Stimulated activated CD8-positive, alpha-beta memory T cell treated with anti-CD3 and anti-CD28 coated beads, Interleukin-7, amount 100 ng/mL, for 4 hours (primary cell): ENCODE measurements at places on chromosomes 11 and 22.

GRCh38 chr11:91902312-91902711 is 322.3 kb upstream of the FAT3 start:
- no peak for DNase-seq

DNA sequence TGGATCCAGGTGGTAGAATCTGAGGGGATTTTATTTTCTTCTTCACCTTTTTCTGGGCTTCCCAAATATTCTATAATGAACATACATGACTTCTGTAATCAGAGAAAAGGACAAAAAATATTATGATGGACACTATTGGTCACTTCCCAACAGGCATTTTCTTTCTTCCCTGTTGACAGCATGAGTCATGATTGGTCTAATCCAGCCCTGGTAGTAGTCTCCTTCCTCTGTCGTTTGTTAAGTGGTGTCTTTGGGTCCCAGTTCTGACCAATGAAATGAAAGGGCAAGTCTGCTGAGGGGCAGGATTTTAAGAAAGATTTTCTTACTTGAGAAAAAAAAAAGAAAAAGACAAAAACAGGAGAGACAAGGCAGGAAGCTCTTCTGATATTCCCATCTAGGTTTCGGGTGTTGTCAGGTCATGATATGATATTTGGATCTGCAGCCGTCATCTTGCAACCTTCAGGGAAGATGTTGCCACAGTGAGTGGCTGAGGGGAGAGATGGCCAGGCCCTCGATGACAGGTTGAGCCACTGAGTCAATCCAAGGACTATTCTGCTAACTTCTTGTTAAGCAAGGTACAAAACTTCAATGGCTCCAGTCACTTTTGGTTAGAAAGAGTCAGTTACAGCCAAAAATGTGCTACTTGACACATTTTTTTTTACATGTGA is 23.3 kb upstream of the PLEKHB1 start:
- DNase-seq = no peak

- DNase-seq = no peak
Measured at GRCh38 chr11:36425561-36426081, 84.5 kb downstream of the TRAF6 start.

DNA sequence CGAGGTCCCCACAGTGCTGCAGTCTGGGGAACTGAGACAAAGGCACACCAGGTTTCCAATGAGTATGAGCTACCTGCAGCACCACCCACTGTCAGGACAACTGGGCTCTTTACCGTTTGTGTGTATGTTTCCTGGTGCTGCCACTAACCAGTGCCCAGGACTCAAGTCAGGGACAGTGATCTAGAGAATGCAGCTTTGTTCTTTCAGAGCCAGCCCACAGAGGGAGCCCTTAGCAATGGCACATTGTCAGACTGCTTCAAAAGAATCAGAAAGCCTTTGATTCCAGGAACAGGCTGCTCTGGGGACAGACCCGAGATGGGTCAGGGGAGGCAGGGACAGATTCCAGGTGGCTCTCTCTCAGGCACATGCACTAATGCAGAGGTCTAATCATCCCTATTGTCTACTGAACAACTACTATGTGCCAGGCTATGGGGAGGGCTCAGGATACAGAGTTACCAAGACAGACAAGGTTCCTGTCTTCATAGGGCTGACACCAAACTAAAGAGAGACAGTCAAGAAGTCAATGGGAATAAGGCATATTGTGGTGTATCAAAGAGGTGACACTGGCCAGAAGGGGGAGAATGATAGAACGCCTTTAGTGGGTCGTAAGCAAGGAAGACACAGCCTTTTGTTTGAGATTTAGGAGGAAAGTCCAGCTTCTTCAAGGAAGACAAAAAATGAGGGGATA is 103.7 kb downstream of the VPREB1 start:
- no peak for DNase-seq

DNA sequence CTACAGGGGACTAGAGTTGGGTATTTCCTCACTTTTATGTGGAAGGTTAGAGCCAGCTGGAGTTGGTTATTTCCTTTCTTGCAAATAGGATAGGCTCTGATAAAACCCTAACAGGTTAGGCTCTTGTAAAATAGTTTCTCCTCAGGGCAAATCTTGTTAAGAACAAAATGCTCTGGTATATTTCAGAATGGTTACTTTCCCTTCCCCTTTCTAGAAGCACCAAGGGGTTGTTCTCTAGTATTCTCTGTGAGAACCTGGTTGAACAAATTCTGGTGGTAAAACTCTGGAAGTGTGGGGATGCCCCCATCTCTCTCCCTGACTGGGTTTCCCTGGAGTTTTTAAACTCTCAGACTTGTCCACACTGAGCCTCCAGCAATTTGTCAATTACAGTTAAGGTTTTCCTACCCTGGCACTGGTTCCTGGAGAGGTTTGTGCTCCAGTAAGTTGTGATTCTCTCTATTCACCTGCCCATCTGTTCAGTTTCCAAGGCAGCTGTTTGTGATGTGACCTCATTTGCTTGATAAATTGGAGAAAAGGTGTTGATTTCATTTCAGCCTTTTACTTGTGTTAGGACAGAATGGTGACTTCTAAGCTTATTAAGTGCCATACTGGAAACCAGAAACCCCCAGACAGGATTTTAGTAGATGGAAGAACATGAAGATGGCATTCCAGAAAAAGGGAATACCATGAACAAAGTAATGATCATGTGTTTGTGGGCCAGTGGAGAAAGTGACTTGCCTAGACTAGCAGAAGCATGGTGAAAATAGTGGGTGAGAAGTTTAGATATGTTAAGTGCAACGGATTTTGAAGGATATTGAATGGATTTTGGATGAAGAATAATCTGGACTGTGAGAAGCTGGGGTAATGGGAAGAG is 64.6 kb downstream of the EXT2 start:
- no peak for DNase-seq

DNA sequence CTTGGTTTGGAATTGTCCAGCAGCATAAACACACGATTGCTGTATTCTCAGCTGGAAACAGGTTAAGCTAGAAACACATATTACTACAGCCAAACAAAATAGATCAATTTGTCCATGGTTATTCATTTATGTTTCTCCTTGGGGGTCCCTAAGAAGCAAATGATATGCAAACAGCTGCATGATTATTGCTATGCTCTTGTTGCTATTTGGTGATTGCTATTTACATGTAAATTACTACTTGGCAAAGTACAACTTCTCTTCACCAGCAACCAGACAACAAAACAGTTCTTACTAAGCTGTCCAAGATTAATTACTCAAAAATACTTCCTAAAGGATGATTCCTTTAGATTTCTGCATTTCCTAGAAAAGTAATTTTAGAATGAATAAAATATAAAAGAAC is 567.9 kb upstream of the ARHGAP42 start:
- no peak for DNase-seq

GRCh38 chr11:10813945-10814344 is 5.2 kb upstream of the EIF4G2 start:
- no peak for DNase-seq

GRCh38 chr11:61258546-61258945 is 17.6 kb downstream of the PGA5 start:
- DNase-seq = no peak

GRCh38 chr11:32510039-32510438 is 73.6 kb upstream of the EIF3M start:
- DNase-seq = no peak

DNA sequence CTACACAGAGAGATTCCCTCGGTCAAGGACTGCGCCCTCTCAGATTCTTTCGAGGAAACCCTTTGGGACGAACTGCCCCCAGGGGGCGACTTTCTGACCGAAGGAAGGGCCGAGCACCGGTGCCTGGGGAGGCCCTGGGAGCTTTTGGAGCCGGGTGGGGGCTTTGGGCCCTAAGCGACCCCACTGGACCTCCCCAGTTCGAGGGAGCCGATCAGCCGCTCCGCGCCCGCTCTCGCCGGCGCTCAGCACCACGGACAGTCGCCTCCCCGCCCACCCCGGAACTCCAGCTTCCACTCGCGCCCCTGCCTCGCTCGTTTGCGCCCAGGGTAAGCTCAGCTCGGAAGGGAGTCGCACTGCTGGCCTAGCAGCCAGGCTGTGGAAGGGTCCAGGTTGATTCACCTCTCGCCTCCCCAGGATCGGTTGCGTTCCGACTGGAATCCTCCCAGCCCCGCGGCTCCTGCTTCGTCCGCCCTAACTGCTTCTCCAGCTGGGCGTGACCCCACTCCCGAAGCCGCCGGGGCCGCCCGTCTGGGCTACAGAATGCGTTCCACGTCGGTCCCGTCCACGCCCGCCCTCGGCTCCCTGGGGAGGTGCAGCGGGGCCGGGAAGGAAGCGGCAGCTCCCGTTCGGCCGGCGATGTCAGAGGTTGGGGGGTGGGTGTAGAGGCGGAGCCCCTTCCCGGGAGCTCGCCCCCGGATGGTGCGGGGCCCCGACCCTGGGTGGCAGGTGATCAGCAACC is 428 bp downstream of the SCN3B start:
- no peak for DNase-seq

GRCh38 chr22:48713272-48714205 is 1114.1 kb downstream of the BRD1 start:
- DNase-seq = no peak

GRCh38 chr11:2750682-2751522 is 51.1 kb upstream of the KCNQ1OT1 start:
- no peak for DNase-seq

DNA sequence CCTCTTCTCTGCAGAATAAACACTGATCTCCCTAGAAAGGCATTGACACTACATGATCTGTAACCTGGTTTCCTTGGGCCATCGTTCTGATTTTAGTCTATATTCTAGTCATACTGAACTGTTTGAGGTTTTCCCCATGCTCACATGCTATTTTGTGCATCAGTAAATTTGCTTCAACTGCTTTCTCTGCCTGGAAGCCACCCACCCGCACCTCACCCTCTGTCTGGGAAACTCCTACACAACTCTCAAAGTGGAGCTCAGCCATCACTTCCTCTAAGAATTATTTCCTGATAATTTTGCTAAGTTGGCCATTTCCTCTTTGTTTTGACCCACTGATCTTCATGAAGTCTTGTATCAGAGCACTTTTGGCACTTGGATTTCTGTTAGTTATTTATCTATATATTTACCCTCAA is 36.1 kb downstream of the MMP20 start:
- DNase-seq = no peak

DNA sequence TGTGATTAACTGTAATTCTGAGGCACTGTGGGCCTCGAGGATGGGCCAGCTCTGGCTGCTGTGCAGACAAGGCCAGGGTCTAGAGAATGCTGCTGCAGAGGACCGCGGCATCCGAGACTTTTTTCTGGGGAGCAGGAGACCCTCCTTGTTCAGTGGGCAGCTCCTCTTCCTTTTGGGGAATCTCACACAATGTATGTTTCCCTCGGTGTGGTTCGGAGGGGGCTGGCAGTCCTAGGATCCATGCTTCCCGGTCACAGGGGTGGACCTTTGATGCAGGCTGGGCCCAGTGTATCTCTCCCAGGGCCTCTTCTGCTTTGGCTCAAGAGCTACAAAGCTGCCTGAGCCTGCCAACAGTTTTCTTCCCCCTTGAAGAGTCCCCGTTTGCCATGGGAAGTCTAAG is 31.5 kb downstream of the MYEOV start:
- DNase-seq = no peak

DNA sequence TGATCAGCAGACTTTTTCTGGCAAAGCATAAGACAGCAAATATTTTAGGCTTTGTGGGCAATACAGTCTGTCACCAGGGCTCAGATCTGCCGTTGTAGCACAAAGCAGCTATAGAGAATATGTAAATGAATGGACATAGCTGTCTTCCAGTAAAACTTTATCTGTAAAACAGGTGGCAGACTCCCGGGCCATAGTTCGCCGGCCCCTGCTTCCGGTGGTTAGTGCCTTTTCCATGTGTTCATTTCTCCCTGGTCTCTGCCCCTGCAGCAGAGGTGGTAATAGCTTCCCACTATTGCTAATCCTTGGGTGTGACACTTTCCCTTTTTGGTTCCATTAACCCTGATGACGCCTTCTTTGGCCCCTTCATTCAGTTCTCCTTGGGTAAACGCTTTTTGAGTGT is 93.7 kb upstream of the LDLRAD3 start:
- DNase-seq = no peak

GRCh38 chr11:73972187-73972586 is 10.5 kb downstream of the UCP2 start:
- DNase-seq = no peak

- DNase-seq = no peak
Measured at GRCh38 chr11:111449696-111450479, 62.3 kb downstream of the BTG4 start.

DNA sequence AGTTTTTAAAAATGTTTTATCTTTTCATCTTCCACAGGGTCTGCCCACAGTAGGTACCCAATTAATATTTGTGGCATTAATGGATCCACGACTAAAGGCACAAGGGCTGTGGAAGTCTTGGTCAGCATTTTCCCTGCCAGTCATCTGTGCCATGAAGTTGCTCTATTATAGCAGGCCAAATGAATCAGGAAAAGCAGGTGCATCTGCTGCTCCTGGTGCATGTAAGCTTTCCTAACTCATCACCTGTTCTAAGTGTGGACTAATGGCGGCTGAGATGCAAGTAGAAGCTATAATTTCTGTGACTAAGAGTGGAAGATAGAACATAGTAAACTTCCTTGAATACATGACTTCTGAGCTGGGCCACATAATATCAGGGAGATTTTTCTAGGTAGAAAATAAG is 182.5 kb upstream of the TENM4 start:
- DNase-seq = no peak

- DNase-seq = no peak
Measured at GRCh38 chr11:70341881-70342429, 56.4 kb upstream of the CTTN start.

- DNase-seq = no peak
Measured at GRCh38 chr11:35166369-35167360, 27.7 kb downstream of the CD44 start.

- no peak for DNase-seq
Measured at GRCh38 chr11:120565466-120566155, 54.1 kb downstream of the GRIK4 start.

DNA sequence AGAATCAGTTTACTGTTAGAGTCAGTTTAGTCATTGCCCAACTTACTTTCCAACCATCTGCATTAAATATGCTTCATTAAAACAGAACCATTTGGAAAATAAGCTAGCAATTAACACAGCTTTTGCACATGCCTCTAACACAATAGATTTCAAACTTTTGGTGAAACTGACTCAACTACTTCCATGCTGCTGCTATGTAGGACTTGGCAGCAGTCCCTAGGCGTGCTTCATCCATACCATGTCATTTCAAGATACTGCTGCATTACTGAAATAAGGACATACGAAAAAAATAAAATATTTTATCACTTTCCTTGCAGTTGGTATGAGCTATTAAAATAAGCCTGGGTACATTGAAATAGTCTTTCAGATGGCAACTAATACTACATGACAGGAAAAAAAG is 65.5 kb upstream of the SOX6 start:
- DNase-seq = no peak

DNA sequence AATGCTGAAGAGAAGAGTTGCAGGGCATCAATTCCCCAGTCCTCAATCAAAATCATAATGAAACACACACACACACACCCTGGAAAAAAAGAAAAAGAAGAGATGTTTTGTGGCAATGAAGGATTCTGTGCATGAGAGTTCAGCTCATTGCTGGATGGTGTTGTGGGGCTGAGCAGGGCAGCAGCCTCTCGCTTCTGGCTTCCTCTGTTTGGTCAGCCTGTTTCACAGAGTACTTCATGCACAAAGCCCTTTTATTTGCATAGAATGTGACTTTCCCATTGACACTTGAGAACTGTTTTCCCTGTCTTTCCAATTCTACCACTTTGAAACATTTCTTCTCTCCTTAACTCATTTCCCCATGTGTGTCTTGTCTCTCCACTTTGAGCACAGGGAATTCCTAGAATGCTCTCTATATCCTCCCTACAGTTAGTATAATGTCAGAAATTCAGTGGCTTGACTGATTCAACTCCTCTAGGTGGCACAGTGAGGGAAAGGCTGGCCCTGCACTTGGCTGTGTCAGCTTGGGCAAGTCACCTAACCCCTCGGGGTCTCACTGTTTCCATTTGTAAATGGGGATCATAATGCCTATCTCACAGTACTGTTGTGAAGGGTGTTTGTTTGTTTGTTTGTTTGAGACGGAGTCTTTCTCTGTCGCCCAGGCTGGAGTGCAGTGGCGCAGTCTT is 25.4 kb upstream of the BSX start:
- no peak for DNase-seq
